Stimulated activated CD4-positive, alpha-beta T cell treated with anti-CD3 and anti-CD28 coated beads, Interleukin-4, amount 100 ng/mL, for 4 hours (primary cell): ENCODE measurements at places on chromosomes 3 and 15.

DNA sequence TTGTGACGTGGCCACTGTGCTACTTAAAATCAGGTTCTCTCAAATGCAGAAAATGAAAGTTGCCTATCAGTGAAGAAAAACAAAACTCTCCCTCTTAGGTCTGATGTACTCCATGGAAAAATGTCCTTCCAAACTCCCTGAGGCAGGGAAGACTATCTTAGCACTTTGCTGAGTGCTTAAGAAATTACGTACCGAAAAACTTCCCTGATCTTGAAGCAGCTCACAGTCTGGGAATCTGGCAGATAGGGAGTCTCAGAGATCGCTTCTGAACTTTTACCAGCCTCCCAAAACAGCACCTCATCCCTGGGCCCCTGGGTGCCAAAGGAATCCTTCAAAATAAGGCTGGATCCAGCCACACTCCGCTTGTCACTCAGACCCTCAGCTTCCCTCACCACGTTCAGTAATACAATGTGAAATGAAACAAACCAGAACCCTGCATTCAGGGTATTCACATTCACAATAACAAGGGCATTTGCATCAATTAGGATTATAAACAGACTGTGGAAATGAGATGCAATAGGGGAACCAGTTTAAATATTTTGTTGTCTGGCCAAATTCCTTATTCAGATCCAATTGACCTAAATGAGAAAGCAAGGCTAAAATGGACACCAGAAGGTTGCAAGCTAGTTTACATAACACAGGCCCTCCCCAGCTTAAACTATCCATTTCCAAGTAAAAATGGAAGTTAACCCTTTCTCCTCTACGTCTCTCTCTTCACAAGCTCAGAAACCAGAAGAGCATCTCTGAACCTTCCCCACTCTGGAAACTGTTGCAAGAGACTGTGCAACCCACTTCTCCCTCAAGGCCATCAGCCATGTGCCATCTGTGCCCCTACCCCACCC is 20.9 kb downstream of the OSBPL10 start:
- no peak for DNase-seq

DNA sequence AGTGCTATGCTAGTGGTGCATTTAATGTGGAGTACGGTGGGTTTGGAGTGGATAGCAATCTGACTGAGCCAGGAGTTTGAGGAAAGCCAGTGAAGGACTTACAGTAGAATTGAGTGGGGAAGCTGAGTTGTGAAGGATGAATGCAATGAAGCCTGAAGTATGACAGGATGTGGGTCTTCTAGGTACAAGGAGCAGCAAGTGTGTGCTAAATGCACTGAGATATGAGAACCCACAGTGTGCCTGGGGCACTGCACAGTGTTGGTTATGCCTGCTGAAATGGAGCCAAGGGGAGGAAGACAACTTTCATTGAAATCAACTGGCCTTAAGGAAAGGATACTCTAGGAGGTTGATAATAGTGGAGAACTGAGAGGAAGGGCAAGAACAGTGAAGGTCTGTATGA is 105.5 kb upstream of the MRPL3 start:
- no peak for DNase-seq

DNA sequence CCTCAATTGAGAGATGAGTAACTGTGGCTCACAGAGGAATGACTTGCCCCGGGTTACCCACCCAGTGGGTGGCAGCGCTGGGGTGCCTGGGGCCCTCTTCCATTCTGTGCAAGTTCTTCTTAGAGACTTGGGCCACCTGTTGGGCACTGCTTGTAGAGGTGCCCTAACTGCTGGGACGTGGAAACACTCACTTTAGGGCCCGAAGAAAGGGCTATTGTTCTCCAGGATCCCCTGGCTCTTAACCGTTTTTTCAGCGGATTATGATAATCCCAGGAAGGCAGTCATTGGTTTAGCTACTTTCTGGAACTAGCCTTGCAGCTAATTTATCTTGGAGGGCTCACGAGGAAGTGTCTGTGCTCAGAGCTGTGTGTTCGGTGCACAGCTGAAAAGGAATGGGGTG is 66.0 kb upstream of the GCNT3 start:
- no peak for DNase-seq

GRCh38 chr3:190009614-190010013 is 111.1 kb downstream of the P3H2 start:
- DNase-seq = no peak

DNA sequence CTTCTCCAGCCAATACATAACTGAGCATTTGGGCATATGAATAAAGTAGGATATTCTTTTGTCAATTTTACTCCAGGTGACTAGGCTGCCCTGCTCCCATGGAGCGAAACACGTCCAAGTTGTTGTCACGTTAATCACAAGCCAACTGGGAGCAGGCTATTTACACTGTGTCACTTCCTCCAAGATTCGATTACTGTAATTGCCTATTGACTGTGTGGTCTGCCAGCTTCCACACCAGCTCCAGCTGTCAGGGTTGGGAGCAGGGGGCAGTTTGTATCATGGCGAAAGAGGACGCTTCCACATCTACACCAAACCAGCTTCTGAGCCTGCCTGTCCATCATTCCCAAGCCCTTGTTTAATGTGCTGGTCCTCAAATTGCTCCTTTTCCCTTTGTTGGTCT is 89.2 kb upstream of the RORA start:
- DNase-seq = no peak

DNA sequence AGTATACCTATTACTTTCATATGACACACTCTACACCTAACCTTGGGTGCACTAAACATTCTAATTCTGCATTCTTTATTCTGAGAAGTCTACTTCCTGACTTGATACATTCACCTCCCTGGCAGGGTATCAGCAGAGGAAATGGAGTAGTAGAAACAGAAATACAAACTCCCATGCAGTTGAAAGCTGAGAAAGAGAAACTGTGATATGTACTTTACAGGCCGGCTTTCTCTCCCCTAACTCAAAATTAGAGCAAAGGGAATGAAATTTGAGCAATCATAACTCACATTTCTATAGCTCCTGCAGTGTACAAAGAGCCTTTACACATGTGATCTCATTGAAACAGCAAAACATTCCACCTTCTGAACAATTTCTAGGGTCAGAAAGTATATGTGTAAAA is 135.5 kb upstream of the COL8A1 start:
- no peak for DNase-seq

DNA sequence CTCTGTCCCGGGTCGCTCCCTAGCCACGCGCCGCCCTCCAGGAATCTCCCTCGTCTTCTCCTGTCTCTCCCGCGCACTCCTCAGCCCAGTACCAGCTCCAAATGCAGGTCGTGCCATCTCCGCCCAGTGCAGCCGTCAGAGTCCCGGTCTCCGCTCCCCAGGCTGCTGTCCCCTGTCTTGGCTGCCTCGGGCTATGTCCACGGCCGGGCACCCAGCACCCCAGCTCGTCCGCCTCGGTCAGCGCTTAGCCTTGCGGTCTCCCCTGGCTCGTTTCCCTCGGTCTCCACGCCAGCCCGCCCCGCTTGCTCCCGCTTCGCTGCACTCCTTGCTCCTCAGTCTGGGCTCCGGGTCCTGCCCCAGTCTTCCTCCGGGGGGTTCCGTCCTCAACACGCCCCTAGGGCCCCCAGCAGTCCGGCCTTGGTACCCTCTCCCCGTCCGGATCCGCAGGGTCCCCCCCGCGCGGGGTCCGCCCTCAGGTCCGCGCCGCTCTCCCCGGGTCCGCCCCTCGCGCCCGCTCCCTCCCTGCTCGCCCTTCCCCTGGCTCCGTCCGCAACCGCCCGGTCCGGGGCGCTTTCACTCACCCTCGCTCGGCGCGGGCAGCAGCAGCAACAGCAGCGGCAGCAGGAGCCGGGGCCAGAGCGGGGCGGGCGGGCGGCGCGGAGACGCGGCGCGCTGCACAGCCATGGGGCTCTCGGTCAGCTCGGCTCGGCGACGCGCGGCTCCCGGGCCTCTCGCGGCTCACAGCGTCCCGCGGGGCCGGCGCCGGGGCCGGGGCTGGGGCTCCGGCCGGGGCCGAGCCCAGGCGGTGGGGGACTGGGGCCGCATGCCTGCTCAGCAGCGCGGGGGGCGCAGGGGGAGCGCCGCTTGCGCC is 462 bp downstream of the IGDCC3 start:
- DNase-seq = no peak

GRCh38 chr15:66982250-66982649 is 83.2 kb upstream of the SMAD3 start:
- no peak for DNase-seq

DNA sequence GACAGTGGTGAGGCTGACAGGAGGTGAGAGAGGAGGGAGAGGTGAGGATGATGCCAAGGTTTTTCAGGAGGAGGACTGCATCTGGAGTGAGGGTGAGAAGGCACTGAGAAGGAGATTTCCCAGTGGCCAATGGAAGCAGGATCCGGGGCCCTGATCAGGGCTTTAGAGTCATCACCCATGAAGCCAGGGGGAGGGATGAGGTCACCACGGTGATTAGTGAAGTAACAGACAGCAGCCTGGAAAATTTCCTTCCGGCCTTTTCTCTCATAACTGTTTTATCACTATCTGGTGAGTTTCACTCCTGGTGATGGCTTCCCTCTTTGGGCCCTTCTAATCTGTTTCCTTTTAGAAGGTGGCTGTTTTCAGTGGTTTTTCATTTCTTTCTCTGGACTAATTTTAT is 80.5 kb upstream of the WNT5A start:
- no peak for DNase-seq

DNA sequence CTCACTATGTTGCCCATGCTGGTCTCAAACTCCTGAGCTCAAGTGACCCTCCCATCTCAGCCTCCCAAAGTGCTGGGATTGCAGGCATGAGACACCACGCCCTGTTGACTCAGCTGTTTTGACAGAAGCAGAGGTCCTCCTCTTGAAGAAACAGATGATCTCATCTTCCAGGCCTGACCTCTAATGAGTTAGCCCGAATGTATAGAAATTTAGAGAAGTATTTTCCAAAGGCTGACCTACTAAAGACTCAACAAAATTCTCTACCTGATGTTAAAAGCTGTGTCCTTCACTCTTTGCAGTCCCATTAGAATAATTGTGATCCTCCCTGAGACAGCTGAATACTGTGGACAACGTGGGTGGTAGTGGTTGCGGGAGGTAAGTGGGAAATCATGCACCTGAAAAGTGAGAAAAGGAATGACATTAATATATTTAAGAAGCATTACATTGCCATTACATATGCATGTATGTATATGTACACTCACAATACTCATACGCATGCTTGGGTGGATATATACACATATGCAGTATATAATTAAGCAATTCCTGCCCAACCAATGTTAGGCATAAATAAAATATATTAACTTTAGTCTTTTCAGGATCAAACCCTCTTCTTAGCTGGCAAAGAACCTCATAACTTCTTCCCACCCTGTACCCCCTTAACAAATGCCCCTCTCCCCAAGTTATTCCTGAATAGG is 204.6 kb upstream of the NR2F2 start:
- DNase-seq = no peak

DNA sequence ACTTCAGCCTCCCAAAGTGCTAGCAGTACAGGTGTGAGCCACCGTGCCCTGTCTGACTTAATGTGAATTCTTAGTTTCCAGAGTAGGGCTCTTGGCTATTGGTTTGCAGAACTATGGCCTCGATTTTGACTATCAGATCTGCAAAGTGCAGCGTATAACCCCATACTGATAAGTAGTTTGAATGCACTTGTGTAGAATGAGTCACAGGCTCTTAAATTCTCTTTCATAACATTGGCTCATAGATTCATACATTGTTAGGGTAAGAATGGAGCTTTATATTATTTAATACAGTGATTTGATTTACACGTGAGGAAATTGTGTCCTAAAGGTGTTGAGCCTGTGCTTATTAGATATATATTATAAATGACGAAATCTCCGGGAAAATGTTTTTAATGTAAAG is 109.9 kb downstream of the ZPLD1 start:
- DNase-seq = no peak

GRCh38 chr3:187006864-187007630 is 76.7 kb downstream of the ST6GAL1 start:
- DNase-seq = no peak

DNA sequence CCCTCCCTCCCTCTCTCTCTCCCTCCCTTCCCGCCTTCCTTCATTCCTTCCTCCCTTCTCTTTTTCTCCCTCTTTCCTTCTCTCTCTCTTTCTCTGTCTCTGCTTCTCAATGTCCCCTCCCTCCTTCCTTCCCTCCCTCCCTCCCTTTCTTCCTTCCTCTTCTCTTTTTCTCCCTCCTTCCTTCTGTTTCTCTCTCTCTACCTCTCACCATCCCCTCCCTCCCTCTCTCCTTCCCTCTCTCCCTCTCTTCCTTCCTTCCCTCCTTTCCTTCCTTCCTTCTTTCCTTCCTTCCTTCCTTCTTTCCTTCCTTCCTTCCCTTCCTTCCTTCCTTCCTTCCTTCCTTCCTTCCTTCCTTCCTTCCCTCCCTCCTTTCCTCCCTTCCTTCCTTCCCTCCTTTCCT is 504.6 kb downstream of the EPHA3 start:
- no peak for DNase-seq

DNA sequence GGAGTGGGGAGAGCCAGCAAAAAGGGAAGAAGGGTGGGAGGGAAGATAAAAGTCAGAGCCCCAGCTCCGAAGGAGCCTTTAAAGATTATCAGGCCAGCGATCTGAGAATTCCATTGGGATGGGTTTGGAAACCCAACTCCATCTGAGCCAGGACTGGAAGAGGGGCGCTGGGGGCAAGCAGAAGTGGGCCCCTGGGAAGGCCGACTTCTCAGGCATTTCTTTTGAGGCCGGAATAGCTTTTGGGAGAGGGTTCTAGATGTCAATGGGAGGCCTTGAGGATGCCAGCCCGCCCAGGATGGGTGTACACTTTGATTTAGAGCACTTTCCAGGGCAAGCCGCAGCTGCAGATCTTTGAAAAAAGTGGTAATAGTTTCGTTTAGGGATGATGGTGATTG is 6.6 kb upstream of the SOX2 start:
- DNase-seq = no peak

- DNase-seq = no peak
These were observed 200.5 kb downstream of the PTPRG start for GRCh38 chr3:61761694-61762430.

GRCh38 chr3:184846496-184846895 is 34.5 kb downstream of the VPS8 start:
- no peak for DNase-seq

DNA sequence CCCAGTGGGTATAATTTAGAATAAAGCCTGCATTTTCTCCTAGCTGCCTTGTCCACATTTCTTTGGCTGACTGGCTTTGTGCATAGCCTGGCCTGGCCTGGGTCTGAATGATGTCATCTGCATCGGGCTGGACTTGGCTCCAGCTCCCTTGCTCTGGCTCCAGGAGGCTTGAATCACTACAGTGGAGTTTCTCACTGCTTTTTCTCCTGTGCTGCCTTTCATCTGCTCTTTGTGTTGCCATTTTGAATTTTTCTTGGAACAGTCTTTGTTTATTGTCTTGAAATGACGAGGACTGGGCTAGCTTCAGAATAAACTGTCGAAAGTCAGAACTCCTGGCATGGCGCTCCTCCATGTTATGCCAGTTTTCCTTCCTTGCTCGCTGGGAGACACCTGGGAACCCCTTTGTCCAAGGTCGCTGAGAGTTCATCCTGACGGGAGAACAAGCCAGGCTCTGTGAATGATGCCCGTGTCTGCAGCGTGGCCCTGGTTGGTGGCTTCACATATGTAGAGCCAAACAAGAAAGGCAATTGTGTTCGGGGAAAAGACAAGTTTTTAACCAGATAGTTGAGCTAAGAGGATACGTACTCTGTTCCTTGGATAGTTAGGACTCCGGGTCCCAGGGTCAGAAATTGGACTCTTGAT is 258.9 kb downstream of the PDZRN3 start:
- DNase-seq = no peak
